Activated CD4-positive, CD25-positive, alpha-beta regulatory T cell treated with anti-CD3 and anti-CD28 coated beads, Interleukin-2, amount 50 U/mL, for 16 hours (primary cell): ENCODE measurements at places on chromosomes 7 and 10.

DNA sequence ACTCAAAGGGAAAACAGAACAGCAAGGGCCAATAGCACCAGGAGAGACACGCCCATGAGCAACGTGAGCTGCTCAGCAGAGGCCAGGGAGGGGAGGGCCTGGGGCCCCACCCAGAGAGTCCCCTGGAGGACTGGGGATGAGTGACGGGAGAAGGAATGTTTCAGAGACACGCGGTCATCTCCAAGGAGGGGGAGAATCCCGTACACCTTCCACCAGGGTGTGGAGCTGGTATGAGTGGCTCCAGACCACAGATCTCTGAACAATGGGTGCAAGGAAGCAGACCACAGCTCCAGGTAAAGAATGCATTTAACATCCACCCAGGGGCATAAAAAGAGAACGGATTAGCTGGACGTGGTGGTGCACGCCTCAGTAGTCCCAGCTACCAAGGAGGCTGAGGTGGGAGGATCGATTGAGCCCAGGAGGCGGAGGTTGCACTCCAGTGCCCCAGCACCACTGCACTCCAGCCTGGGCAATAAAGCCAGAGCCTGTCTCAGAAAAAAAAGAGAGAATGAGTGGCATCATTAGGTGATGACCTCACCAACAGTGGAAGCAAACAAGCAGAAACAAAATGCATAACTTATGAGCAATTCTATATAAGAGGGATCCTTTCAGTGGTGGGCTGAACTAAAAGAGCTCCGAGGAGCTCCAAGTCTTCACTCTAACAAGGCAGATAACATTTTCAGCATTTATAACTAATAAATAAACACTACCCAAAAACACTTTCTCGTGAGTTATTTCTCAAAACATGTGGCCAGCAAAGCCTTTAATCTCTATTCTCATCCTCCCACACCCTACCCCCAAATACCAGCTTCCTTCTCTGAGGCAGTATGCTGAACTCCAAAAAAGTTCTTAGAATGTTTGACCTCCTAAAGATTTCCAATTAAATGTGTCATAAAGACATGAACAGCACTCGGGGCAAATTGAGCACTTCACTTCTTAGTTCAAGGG is 12.5 kb downstream of the PSAP start:
- no peak for DNase-seq

DNA sequence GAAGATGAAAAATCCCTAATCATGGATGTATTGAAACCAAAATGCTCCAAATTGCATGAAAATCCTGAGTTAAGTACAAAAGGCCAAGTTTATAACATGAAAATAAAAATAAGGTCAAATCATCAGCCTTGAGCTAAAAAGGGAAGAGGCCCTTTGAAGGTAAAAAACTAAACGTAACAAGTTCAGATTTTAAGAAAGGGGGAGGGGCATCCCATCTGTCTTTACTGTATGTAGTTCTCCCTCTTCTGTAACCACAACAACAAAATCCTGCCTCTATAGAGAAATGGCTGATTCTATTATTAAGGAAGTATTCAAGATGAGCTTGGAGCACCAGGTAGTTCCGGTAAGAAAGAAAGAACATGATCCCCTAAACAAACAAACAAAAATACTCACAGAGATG is 64.7 kb downstream of the TPK1 start:
- DNase-seq, result no peak

GRCh38 chr10:17290226-17290625 is 62.2 kb downstream of the VIM start:
- no peak for DNase-seq

- DNase-seq, result no peak
These were observed 66.8 kb downstream of the TRIL start for GRCh38 chr7:28891192-28891875.

GRCh38 chr7:133888061-133888930 is 238.8 kb upstream of the LRGUK start:
- no peak for DNase-seq

DNA sequence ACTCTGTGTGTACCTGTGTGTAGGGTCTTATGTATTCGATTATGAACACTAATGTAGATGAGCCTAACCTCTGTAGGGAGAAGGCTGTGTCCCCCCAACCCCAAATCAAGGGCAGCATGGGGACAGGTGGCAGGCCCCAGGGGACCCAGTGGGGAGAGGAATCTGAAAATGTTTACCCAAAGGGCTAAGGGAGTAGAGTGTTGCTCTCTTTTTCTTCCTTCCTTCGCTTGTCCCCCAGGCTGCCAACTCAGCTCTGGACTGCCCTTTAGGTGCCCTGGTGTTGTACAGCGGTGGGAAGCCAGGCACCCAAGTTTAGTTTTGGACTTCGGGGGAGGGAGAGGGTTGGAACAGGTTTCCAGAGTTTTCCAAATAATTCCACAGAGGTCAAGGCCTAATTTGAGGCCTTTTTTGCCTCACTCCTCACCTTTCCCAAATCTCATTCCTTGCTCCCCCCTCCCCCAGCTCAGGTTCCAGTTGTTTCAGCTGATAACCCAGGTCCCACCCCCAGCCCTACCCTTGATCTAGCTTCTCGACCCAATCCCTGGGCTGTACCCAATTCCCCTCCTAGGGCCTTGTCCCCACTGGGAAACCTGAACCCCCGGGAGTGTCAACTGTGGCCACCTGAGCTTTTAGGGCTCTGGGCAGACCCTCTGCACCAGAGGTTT is 9.1 kb upstream of the PAX2 start:
- DNase-seq, result no peak

DNA sequence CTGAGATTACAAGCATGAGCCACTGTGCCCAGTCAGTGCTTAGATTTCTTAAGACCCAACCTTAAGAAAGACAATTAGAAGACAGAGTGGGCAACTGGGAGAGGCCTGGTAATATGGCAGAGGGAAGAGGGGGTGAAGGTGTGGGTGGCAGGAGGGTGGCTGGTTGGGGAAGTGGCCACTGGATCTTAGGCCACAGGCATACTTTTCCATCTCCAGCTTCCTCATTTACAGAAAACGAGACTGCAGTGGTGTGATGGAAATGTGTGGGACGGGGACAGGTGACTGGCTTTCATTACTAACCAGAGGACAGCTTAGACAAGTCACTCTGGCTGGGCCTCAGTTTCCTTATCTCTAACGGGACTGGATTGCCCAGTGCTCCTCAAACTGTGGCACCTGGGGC is 1.0 kb upstream of the FFAR4 start:
- DNase-seq, result no peak

GRCh38 chr10:36096576-36096975 is 454.5 kb upstream of the FZD8 start:
- DNase-seq, result no peak

GRCh38 chr7:12764458-12764891 is 77.0 kb downstream of the ARL4A start:
- no peak for DNase-seq

DNA sequence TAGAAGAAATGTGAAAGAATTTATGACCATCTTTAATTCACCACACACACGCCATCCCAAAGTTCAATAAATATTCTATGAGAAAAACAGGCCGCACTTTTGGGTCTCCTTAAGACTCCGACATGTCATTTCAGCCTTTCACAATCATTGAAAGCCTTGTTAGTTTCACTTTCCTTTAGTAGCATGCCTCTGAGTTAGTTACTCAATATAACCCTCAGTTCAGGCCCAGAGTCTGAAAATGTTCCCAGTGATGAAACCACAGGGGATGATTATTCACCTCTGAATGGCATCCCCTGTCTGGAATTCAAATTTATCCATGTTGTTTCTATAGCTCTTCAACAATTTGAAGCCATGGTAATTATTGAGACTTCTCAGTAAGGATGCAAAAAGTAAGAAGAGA is 278.1 kb upstream of the NRP1 start:
- no peak for DNase-seq

GRCh38 chr7:25886387-25887240 is 265.4 kb upstream of the NFE2L3 start:
- DNase-seq, result no peak

DNA sequence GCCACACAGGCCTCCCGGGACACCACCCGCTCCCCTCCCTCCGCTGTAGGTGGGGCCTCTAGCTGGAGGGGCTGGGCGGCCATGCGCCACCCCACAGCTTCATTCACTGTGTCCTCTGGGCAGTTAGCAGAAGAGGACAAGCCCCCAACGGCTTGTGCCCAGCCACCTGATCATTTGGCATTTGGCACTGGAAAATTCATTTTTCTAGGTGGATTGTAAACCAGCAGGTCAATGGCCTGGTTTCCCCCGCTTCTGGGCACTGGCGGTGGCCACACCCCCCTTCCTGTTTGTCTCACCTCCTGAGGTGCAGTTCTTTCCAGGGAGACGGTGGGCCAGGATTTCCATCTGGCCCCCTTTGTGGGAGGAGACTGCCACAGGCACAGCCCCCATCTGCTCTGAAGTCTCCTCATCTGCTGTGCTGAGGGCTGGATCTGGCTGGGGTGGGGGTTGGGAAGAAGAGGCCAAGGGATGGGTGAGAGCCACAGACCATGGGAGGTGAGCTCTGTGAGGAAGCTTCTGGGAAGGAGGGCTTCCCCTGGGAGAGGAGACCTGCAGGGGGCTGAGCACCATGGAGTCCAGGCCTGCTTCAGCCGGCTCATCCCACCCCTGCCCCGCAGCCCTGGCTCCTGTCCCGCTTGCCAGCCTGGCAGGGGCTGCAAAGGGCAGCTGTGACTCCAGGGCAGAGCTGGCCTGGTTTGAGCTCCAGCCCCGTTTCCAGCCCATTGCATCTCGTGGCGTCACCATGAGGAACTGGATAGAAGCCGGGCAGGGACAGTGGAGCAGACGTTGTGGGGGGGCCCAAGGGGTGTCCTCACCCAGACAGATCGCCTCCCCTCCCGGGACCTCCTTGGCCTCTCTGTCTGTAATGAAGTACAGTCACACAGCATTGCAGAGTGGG is 40.1 kb upstream of the SLC29A3 start:
- DNase-seq, result no peak

DNA sequence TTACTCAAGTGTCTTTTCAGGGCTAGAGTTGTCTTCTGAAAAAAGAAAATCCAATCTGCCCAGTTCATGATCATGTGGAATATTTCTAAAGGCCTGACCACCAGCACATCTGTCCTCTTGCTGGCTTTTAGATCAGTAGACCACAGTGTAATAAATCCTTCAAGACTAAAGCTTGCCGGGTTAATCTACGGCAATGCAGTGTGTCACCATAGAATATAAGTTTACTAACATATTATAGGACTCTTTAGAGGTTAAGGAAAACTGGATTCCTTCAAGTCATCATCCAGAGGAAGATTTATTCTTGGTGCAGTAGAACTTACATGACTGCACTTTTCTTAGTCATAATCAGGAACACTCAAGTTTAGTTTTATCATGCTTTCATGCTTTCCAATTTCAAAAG is 349.5 kb downstream of the SEMA3D start:
- DNase-seq, result no peak

DNA sequence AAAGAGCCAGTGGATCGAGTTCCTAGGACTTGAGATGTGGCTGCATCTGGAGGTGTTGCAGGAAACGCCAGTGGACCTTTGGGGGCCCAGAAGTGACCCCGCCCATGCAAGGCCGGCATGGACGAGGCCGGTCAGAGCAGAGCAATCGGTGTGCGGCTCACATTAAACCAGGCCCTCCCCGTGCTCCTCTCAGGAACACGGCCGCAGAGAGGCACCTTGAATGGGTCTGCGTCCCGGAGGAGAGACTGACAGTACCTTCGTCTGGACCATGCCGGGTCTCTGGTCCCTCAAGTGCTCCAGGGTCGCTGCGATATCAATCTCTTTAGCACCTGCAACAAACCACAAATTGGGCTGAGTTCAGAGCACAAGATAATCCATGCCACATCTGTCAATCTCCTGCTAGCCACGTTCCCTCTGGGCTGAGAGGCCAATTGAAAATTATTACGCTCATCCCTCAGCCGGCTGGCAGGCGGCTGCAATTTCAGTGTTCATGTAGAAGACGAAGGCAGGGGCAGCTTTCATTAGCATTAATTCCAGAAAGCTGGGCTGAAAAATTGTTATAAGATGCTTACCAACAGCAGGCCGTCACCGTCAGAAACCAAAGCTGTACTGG is 212.0 kb downstream of the DNAJB6 start:
- DNase-seq, result no peak

DNA sequence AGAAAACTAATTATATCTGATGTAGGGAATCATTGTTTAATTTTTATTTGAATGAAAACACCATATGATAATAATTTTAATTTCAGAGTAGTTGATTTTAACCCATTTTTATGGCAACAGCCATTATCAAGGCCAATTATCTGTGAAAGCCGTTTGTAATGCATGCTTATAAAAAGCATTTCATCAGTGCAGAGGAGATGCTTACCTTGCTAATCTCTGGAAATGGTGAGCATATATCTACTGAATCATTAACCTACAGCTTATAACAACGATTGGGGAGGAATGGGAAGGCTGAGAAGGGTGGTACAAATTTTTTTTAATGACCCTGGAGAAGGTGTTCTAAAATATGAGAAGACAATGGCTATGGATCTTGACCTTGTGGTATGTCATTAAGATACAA is 235.6 kb downstream of the DGKB start:
- no peak for DNase-seq
